ENCODE measurements at places on chromosomes 5 and 9. TPM values are rescaled to one million over a fixed set of nuclear protein-coding genes. Genes with fewer than 3 reads are reported as not detected.

DNA sequence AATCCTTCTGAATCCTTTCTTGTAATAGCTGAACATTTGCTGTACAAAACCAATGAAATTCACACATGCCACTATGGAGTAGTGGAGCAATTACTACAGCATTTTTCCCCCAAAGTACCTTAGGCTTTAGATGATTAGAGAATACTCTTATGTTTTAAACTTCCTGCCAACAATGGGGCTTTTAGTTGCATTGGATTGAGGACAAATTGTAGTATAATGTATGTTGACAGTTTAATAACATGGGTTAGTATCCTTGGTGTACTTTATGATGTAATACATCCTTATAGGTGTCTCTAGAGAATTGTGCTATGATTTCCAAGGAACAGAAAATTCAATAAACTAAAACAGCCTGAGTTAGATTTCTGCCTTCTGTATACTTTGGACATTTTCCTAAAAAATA, 422.7 kb upstream of the GRAMD2B start:
- no peak for DNase-seq

DNA sequence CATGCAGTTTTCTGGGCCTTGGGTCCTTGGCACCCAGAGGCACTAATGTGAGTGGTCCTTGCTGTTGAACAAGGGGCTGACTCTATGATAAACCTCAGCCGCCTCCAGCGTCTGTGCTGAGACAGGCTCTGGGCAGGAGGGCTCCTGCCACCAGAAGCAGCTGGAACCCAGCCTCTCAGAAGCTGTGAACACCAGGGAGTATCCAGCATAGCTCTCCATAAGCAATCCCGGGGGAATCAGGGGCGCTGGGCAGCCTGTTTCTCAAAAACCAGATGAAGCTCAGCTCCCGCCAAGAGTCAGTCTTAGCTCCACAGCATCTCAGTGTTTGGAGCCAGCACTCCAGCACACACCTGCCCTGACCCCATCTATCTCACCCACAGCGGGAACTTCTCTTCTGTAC, 170.2 kb downstream of the HSPA4 start:
- no peak for DNase-seq

DNA sequence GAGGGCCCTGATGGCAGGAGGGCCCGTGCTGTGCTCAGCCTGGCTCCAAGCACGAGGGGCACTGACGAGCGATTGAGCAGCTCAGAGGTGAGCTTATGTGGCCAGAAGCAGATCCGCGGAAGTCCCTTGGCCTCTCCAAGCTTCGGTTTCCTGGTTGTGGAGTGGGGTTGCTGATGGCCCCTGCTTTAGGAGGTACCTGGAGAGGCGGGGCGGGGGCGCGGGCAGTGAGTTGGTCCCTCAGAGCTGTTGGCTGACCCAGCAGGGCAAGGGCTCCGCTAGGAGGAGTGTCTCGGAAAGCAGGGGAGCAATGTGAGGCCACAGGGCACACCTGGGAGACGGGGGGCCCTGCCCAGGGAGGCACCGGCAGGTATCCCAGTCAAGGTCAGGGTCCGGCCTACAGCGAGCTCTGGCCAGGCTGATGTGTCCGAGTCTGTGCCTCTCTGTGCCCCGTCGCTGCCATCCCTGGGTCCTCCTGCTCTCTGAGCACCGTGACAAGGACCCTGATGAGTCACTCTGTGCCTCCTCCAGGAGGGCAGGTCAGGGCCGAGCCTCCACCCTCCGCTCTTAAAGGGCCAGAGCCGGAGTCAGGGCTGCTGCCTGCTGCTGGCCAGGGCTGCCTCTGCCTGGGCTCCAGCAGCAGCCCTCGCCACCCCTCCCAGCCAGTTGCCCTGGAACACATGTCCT, 14.8 kb downstream of the NCS1 start:
- DNase-seq, result no peak

GRCh38 chr5:34957321-34957720, 28.0 kb downstream of the DNAJC21 start:
- no peak for DNase-seq

DNA sequence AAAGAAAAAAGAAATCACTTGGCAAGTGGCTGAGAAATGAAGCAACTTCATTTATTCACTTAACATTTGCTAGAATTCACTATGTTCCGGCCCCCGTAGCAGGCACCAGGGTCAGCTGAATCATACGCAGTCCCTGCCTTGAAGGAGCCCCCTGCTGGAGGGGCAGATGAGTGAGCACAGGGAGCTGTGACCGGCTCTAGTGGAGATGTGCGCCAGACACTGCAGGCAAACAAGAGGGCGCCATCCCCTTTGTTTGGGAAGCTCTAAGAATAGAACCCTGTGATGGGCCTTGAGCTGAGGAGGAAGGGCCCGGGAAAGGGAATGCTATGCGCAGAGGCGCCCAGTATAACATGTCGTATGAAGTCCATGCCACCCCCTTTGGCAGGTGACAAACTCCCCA, 20.2 kb upstream of the RPL26L1 start:
- no peak for DNase-seq

GRCh38 chr9:109969011-109969410, 189.0 kb downstream of the PALM2AKAP2 start:
- DNase-seq, result no peak

DNA sequence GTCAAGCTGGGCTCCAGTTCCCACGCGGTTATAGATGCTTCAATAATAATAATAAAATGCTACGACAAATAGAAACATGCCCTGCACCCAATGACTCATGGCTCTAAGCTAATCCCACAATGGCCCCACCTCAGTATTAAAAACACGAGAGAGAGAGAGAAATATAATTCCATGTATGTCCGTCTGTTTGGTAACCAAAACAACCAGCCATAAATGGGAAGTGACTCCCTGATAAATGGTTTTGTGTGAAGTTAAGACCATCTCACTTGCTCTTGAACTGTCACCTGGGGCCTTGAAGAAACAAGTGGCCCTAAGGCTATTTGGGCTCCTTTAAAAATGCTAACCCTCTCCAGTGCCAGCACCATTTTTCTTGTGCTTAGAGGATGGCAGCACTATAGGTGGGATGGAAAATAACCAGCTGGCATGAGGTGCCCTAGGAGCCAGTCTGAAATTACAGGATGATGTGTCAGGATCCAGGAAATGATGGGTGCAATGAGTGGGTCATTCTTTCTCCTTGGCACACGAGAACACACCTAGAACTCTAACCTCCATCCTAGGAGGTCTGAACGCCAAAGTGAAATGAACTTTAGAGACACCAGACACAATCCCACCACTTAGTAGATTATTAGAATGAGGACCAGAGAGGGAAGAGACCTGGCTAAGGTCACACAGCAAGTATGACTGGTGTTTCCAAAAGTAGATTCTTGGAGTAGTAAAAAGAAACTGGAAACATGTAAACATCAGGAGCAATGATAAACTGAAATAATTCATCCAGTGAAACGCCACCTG, 35.7 kb upstream of the ADRB2 start:
- no peak for DNase-seq

- DNase-seq, result no peak
These were observed 556 bp downstream of the PCDHGC3 start for GRCh38 chr5:141476132-141476911.

- DNase-seq, result no peak
These were observed 40.9 kb downstream of the CPEB4 start for GRCh38 chr5:173928871-173929574.

The ANKRD18A gene
- 2.7 TPM for total RNA-seq

The REEP2 gene
- 0.75 TPM for total RNA-seq

The IL6ST gene
- total RNA-seq, result 52.7 TPM

The TCF7 gene
- total RNA-seq, result 2.6 TPM

The NUTM2G gene
- total RNA-seq, result not detected
